Esophagus squamous epithelium (tissue), 5 donors: ENCODE measurements at places on chromosomes 12 and 14. TPM values are rescaled to one million over a fixed set of nuclear protein-coding genes. Genes with fewer than 3 reads are reported as not detected.
A peak's percentile ranks its signal among the peaks of the same experiment; 100 is the strongest.

- no peak for DNase-seq
Observed at GRCh38 chr14:87260460-87260859, 732.5 kb downstream of the GALC start.

DNA sequence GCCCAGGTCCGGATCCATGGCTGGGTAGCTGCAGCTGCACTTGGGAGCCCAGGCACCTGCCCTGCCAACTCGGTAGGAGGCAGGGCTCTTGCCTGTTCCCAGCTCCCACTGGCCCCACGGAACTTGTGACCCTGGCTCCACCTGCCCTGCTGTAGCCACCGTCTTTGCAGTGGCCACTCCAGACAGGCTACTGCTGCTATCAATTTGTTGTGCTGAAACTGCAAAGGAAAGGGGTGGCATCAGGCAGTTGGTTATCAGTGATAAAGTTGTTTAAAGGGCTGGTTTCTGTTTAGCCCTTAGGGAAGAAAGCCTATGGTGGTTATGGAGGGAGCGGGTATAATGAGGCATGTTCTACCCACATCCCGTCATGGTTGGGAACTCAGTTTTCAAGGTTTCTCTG lies 32.1 kb upstream of the ARID2 start:
- DNase-seq: no peak

DNA sequence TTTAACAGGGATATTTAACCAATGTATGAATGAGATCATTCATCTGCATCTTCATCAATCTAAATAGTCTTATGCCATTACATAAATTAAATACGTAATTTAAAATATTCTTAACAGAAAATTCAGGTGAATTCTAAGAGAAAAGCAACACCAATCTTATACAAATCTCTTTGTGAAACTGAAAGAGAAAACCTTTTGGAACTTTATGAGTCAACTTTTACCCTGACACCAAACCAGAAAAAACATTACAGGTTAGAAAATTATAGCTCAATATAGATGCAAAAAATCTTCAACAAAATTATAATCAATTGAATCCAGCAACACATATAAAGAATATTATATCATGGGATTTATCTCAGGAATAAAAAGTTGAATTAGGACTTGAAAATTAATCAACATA lies 3.4 kb downstream of the GLIPR1L1 start:
- no peak for DNase-seq

DNA sequence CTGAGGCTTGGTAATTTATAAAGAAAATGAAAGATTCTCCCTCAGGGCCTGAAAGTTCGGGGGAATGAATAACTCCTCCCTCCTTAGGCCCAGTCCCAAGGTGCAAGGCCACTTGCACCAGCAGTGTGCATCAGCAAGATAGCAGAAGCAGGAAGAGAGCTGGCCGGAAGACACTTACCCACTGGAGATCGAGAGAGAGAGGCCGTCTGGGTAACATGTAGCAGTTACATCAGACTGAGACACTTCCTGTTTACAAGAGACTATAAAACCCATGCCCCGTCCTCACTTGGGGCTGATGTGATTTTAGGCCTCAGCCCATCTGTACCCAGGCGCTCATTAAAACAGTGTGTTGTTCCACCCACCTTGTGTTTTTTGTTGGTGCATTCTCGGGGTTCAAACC lies 85.2 kb downstream of the TMTC3 start:
- DNase-seq: no peak

- DNase-seq: no peak
Observed at GRCh38 chr12:55499810-55500252, 7.7 kb downstream of the OR6C68 start.

GRCh38 chr12:96501133-96501761 lies 11.9 kb downstream of the CFAP54 start:
- DNase-seq: peak; percentile 16

DNA sequence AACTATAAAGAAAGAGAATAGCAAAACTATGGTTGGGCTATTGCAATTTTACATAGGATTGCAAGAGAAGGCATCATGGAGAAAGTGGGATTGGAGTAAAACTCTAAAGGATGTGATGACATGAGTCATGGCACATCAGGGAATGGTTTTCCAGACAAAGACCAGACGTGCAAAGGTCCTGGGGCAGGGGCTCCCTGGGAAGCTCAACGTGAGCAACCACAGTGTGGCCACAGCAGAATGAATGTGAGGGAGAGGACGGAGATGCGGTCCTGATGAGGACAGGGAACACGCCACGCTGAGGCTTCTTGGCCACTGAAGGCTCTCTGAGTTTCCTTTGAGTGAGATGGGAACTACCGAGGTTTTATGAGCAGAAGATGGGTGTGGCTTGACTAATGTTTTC lies 38.2 kb downstream of the FZD10 start:
- DNase-seq: no peak

- no peak for DNase-seq
Observed at GRCh38 chr12:105083551-105084105, 630 bp downstream of the ALDH1L2 start.

DNA sequence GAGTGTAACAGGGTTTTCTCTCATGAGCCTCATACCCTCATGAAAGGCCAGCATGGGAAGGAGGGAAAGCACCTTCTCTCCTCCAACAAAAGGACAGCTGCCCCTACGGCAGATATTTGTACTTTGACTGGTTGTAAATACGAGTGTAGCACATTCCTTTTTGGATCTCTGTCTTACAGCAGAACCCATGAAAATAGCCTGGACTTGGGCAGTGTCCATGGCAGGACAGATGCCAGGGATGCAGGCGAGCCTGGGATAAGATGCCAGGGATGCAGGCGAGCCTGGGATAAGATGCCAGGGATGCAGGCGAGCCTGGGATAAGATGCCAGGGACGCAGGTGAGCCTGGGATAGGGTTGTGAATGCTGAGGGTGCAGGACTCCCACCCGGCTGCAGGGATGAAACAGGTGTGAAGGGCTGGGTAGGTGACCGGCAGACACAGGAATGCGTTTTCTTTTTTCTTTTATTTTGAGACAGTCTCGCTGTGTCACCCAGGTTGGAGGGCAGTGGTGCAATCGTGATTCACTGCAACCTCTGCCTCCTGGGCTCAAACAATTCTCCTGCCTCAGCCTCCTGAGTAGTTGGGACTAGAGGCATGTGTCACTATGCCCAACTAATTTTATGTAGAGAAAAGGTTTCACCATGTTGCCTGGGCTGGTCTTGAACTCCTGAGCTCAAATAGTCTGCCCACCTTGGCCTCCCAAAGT lies 120.0 kb downstream of the BEGAIN start:
- DNase-seq: no peak

Gene GLI1
- 0.48 TPM for total RNA-seq

Gene GPRC5D
- not detected for total RNA-seq

Gene ST8SIA1
- 5.3 TPM for total RNA-seq

Gene NEUROD4
- not detected for total RNA-seq

Gene RPL10L
- not detected for total RNA-seq

Gene GALNT16
- 0.11 TPM for total RNA-seq

Gene LRRC10
- not detected for total RNA-seq
